ENCODE measurements at places on chromosomes 12 and 14.
A peak's percentile ranks its signal among the peaks of the same experiment; 100 is the strongest.

GRCh38 chr12:67034110-67034879 is 234.9 kb upstream of the CAND1 start:
- DNase-seq: no peak

DNA sequence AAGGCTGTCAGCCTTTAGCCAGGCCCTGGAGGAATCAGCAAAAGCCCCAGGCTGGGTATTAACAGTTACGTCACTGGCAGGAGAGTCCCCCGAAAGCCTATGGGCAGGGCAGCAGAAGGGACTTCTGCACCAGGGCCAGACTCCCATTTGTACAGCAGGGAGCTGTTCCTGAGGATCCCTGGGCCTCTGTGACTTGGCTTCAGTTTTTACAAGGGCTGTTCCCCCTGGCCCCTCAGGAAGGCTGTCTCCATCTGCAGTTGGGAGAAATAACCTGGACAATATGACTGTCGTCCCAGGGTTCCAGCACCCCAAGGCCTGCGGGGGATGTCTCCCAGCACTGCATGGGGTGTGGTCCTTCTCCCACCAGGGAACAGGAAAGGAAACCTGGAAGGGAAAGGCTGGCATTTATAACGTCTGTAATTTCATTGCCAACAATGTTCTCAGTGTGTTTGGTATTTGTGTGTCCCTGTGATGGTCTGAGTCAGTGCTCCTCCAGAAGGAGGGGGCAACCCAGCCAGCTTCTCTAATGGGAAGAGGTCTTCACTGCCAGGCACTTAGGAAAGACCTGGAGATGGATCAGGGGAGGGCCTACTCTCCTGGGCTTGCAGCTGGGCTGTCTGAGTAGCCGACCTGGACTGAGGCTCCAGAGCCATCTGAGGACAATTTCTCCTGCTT is 42.4 kb downstream of the ERH start:
- DNase-seq: no peak

- no peak for DNase-seq
Measured at GRCh38 chr12:130073721-130074120, 88.5 kb upstream of the FZD10 start.

DNA sequence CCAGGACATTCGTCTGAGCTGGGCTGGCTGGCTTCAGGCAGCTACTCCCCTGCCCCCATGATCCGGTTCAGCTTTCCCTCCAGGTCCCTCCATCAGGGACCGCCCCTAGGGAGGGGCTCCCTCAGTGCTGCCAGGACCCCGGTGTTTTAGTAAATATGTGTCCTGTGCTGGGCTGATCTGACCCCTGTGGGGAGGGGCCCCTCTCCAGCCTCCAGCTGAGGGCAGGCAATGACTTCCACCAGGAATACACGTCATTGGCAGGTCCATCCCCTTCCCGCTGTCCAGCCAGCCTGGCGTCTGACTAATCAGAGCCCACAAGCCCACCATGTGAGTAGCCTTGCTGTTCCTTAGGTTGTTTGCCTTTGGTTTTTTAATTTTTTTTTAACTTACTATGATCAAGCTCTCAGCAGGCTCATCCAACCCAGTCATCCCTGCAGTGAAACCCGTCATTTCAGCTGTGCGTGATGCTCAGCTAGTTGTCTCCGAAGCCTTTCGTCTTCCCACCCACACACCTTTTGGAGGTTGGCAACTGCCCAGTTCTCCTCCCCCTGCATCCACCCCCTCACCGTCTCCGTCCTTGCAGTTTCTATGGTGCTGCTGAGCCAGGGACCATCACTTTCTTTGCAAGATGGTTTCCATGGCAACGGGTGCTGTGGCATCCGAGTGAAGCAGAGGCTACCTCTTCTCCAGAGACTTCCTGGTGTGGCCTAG is 16.0 kb upstream of the SERPINA4 start:
- DNase-seq: no peak

GRCh38 chr12:117774941-117775775 is 193.6 kb downstream of the KSR2 start:
- no peak for DNase-seq

DNA sequence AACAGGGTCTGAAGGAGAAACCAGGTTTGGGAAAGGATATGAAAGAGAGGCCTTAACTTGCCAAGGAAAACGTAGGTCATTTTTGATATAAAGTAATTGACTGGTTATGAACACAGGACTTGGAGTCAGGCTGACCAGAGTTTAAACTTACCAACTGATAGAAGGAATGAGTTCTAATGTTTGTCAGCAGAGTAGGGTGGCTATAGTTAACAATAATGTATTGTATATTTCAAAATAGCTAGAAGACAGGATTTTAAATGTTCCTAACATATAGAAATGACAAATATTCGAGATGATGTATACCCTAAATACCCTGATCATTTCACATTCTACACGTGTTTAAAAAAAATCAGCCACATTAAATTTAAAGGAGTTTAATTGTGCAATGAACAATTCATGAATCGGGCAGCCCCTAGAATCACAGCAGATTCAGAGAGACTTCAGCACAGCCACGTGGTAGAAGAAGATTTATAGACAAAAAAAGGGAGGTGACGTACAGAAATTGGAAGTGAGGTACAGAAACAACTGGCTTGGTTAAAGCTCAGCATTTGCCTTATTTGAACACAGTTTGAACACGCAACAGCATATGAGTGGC is 52.5 kb upstream of the PLEKHG7 start:
- no peak for DNase-seq

GRCh38 chr12:93741659-93742109 is 64.5 kb downstream of the CRADD start:
- no peak for DNase-seq

DNA sequence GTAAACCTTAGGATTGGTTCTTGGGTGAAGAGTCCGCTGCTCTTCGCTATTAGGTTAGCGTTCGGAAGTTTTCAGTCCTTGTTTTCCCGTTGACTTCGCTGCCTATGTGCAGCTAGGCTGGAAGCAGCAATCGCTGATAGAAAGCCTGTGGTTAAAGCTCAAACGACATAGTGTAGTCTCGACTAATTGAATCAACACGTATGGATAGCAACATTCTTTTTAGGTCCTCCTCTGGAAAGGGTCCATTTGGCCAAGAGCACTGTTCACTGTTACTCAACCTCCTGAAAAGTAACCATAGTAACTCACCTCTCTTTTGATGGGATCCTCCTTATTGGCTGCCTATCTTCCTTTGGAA is 355.5 kb downstream of the SNAPC1 start:
- DNase-seq: no peak

DNA sequence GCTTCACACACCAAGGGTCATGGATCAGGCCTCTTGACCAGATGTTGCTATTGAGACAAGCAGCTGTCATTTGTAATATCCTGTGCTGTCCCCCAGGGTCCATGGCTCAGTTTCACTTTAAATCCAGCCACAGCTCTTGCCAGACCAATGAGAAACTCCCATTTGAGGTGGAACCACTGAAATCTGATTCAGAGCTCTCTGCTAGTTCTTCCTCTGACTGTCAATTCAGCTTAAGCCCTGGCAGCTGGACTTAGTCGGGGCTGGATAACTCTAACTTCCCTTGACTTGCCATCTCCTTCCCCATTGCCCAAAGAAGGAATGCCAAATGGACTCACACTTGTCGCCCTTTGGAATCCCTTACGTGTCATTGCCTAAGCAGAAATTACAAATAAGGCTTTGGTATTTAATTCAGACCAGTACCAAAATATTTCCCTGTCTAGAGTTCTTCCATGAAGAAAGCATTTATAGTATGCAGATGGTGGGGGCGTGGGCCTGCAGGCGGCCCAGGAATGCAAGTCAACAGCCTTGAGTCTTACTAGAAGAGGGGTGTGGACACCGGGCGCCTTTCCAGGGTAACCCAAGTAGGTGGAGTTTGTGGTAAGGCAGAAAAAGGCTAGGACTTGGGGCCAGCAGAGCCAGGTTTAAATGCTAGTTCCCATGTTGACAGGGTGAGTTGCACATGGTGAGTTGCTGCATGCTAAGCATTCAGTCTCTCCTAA is 96.9 kb upstream of the TMPO start:
- no peak for DNase-seq

DNA sequence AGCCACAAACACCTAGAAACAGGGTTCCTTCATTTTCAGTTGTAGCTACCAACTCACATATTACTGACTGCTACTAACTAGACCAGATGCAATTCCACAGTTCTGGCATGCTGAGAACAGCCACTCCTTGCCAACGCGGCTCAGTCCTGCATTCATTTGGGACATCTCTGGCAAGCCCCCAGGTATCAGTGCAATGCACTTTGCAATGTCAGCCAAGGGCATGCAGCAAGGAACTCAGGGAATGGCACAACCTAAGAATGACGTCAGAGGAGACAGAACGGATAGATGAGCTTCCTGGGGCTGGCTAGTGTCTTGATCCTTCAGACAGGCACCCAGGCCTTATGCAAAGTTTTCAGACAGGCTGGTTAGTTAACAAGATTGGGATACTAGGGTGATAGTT is 29.6 kb downstream of the MAP3K9 start:
- no peak for DNase-seq

DNA sequence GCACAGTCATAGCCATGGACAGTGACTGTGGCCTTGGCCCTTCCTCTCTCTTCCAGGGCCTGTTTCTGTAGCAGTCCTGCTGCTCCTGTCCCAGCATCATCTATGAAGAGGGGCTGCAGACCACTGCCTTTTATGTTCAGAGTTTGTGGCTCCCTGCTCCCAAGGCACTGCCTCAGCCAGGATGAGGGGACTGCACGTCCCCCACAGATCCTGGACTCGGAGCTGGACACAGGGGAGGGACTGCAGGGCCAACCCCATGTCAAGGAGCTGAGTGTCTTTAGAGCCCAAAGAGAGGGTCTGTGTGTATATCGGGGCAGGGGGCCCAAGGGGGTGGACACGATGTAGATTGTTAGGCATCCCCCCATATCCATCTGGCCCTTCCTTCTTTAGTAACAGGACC is 60.6 kb upstream of the DIO3 start:
- DNase-seq: no peak

GRCh38 chr14:106187216-106187615 is 660.8 kb downstream of the TMEM121 start:
- DNase-seq: no peak

DNA sequence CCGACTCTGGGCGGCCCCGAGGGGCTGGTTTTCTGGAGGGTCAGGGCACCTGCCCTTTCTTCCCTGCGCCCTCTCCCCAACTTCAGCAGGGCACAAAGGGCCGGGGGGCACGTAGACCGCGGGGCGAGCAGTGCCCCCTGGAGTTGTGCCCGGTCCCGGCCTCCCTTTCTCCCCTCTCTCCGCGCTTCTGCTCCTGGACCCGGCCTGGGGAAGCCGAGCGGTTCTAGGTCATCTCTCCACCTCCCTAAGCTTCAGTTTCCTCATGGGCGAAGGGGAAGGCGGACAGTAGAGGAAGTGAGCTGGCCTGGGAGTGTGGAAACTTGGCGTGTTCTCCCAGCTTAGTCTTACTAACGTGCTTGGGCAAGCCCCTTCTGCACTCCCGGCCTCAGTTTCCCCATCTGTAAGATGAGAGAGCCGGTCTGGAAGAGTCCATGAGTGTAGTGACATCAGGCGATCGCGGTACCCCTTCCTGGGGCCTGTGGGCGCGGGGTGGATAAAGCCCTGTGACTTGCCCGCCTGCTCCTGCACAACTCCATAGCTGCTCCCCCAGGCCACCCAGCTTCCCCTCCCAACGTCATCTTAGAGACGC is 158.6 kb upstream of the PARP11 start:
- DNase-seq: peak; percentile 88

DNA sequence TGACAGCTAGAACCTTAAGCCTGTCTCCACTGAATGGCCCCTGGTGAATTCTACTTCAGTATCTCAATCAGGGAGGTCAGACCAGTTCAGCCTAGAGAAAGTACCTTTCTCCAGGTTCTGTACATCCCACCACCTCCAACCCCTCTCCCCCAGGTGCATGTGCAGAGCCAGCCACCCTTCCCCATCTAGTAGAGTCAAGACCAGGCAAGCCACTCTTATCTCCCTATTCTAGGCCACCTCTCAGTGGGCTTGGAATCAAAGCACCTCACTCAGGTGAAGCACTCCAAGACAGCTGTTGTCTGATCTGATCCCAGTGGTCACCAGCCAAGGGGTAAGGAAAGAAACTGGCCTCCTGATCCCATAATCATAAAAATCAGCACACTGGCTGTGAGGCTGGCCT is 340.9 kb downstream of the BCL11B start:
- no peak for DNase-seq

DNA sequence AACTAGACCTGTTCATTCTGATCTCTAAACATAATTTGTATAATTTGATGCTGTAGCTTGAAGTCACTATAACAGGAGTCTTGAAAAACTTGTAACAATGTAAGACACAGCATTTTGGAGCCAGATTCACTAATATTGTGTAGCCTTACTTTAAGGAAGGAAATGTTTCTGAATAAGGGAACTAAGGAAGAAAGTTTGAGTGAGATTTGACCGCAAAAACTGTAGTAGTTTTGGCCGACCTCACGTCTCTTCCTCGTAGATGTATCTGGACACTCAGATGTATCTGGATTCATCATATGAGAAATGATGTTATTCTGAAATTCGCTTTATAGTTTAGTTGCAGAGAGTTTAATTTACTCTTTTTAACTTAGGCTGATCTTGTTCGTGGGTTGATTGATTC is 13.9 kb upstream of the DNAH10 start:
- peak; percentile 48 for DNase-seq

- DNase-seq: no peak
Measured at GRCh38 chr12:93107514-93108312, 178.6 kb upstream of the EEA1 start.

GRCh38 chr12:90974286-90974685 is 19.3 kb upstream of the CCER1 start:
- no peak for DNase-seq

GRCh38 chr14:92783813-92784431 is 10.2 kb upstream of the GOLGA5 start:
- peak; percentile 85 for DNase-seq

DNA sequence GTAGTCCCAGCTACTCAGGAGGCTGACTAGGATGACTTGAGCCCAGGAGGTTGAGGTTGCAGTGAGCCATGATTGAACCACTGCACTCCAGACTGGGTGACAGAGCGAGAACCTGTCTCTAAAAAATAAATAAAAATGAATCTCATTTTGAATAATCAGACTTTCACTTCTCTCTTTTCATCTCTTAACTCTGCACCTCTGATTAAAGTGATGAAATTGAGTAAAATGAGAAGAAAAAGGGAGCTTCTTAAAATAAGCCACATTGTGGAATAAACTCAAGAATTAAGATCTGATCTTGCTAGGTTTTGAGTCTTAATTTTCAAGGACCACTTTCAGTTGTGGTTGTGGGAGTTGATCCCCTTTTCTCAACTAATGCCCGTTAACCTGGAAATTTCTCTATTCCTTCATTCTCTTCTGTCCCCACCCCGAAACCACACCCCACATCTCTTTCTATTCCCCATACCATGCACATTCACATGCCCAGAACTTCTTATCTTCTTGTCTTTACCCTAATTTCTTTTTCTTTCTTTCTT is 70.9 kb upstream of the ETV6 start:
- no peak for DNase-seq

Measured in suppressor macrophage (primary cell).